NCI-H2081 (cell line): ENCODE measurements at places on chromosomes 1 and 21.

DNA sequence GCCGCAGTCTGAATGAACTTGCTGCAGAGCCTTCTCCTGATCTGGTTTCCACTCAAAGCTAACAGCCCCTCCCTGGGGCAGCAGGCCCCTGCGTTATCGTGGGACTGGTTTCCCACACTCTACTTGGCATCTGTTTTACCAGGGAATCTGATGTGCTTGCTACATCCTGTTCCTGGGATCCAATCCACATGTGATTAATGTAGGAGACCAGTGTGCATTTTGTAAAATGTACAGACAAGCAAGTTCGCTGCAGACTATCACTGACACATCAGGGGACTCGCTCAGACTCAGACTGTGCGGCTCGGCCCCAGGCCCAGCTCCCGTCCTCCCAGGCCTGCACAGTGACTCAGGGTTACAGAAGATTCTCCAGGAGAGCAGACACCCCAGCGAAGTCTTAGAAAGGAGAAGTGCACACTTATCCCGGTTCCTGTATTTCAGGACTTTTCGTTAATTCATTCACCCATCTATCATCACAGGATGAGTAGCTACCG, 340.1 kb downstream of the MATN1 start:
- DNase-seq = no peak

DNA sequence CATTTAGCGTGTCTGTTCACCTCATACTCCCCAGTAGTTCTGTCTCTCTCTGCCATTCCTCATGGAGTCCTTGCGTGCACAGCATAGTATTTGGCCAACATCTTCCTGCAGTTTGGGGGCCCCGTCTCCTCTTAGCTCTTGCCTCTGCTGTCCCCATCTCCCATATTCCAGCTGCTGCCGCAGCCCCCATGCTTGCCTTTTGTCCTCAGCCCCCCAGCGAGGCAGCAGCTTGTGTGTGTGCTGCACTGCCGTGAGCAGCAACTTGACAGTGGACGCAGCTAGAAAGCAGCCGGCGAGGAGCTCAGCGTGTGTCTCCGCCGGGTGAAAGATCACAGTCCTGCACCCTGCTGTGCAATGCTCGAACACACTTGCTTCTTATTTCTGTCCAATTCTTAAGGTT, 164.2 kb upstream of the COL6A1 start:
- no peak for DNase-seq

- DNase-seq = no peak
Measured at GRCh38 chr1:99705385-99705784, 59.5 kb downstream of the PALMD start.

- no peak for DNase-seq
Measured at GRCh38 chr1:233381806-233382205, 54.3 kb downstream of the MAP3K21 start.

GRCh38 chr1:221327954-221328353, 413.9 kb downstream of the DUSP10 start:
- peak; percentile 96 for DNase-seq

DNA sequence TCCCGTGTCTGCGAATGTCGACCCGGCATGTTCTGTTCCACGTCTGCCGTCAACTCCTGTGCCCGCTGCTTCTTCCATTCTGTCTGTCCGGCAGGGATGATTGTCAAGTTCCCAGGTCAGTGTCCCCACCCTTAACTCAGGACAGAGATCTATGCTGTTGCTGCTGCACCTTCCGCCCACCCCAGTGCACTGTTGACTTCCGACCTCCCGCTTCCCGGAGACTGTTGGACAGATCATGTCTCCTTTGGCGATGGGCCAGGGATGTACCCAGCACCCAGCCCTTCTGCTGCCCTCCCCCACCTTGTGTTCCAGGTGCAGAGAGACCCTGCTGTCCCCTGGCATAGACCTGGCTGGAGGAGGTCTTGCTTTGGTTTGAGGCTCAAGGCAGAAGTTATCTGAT, 41.3 kb downstream of the TNFRSF8 start:
- no peak for DNase-seq

DNA sequence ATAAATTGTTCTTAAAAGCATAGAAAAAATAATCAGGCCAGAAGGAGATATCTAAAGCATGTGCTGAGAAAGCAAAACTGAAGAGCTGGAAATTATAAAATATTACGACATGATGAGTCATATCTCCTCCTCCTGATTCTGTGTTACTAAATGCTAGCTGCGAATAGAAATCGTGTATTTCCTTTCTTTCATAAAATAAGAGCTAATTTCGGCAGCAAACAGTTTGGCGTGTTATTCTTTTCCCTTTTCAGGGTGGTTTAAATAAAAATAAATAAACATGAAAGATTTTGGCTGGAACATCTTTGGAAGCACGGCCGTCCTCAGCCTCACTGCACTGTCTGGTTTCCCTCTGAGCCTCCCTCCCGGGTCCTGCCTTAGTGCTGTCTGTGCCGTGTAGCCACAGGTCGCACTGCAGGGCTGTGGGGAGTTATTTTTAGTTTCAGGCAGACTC, 56.0 kb downstream of the ADARB1 start:
- DNase-seq = no peak

GRCh38 chr1:195328102-195328501, 1280.1 kb downstream of the KCNT2 start:
- no peak for DNase-seq

DNA sequence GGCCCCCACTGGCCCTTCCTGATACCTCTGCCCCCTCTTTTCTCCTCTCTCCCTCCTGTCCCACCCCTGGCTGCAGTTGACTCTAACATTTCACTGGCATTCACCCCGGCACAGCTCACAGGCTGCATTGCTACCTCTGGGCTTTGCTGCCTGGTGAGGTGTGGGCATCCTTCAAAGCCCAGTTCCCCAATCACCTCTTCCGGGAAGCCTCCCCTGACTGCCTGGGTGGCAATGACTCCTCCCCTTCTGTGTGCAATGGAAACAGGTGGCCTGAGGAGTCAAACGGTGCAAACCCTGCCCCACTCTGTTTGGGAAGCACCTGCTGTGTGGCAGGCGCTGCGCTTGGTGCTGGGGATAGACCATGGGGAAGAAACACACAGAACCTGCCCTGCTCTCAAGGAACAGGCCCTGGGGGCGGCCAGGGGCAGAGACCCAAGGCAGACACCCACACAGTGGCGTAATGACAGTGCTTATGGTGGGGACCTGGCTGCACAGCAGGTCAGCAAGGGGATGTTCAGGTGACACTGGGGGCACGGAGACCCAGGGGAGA, 39.3 kb upstream of the POFUT2 start:
- no peak for DNase-seq

DNA sequence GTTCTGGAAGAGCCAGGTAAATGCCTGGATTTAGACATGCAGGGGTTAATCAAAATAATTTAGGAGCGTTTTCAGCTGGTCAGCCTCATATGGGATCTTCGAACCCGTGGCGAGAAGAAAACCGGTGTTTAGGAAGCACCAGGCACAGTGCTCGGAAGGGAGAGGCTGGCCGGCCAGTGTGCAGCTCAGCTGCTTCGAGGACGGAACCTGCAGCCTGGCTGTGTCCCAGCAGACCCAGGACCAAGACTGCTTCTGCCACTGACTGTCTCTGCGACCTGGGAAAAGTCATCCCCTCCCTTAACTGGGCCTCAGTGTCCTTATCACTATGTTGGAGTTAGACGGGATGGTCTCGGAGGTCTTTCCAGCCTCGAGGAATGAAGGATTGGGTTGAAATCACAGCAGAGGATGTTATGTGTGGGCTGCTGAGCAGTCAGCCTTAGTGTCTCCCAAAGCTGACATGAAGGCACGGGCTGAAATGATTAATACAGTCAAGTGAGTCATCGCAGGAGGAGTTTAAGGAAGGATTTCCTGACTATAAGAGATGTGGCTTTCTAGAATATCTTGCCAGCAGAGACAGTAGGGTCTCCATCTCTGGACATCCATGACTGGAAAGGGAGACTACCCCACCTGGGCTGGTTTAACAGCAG, 20.8 kb downstream of the PPFIA4 start:
- no peak for DNase-seq

DNA sequence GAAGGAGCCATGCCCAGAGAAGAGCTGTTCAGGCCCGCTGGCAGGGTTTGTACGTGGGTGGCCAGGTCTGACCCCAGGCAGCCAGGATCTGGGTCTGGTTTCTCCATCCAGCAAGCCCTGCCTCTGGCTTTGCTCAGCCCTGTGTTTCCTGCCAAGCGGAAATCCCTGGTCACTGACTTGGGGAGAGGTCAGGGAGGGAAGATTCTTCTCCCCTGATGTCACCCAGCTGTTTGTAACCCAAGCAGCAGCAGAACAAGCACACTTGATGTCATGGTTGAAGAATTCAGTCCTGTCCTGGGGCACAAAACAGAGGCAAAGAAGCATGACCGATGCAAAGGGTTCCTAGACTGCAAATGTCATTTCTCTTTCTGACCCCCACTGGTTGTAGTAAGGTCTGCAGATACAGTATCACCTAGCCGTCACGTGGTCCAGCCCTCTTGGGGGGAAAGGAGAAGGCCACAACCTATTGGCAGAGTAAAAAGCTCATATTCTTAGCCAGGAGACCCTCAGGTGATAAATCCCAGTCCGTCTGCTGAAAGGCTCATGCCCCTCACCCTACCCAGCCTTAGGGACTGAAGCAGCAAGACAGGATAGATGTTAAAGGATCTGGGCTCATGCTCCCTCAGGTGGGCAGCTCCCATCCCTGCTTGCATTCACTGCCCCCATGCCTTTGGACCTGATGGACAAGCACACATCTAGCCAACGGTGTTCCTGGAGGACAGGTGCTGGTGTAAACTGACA, 120.9 kb downstream of the SYT2 start:
- no peak for DNase-seq

GRCh38 chr21:15210235-15210678, 145.5 kb upstream of the NRIP1 start:
- DNase-seq = no peak

DNA sequence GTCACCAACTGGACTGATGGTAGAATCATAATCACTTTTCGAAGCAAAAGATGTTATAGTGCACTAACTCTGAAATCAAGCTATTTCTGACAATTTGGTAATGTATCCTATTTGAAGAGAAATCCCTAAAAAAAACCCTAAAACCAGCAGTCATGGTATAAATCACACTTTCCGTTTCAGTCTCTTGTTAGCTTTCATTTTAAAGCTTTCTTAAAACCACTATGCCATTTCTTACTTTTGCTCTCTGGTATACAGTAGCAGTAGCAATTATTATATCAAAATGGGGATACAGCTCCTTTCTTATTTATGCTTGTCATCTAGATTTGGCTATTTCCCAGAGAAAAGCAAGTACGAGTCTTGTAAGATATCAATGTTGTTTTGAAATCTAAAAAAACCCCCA, 323.3 kb downstream of the KCTD3 start:
- no peak for DNase-seq

DNA sequence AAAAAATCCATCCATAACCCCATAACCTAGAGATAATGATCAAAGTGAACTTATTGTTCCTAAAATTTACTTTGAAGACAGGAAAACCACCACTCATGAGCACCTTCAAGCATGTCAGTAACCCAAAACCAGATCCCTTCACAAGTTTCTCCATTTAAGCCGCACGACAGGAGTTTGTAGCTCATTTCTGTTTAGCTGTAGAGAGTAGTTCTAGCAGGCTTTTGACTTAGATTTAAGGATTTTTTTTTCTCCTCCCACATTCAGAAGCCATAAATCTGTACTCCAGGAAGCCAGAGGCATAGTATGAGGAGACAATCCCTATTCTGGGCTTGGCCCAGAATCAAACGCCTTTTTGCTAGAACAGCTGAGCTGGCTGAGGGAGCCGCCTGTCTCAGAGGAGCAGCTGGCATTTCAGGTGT, 25.6 kb downstream of the TOMM20 start:
- no peak for DNase-seq

DNA sequence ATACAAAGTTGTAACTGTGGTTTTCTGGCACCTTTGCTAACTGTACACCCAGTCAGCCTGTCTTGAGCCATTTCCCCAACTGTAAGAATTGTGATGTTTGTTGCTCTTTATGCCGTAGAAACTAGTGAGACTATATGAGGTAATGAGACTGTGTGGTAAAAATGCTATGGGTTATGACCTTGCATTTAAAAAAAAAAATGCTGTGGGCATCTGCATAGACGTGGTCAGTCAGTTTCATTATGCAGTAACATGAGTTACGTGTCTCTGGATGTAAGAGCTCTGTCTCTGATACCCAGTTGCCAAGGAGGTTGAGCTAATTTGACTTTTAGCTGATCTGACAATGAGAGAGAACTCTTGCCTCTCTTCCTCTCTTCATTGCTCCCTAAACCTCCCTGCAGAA, 80.6 kb upstream of the LAMC2 start:
- no peak for DNase-seq

DNA sequence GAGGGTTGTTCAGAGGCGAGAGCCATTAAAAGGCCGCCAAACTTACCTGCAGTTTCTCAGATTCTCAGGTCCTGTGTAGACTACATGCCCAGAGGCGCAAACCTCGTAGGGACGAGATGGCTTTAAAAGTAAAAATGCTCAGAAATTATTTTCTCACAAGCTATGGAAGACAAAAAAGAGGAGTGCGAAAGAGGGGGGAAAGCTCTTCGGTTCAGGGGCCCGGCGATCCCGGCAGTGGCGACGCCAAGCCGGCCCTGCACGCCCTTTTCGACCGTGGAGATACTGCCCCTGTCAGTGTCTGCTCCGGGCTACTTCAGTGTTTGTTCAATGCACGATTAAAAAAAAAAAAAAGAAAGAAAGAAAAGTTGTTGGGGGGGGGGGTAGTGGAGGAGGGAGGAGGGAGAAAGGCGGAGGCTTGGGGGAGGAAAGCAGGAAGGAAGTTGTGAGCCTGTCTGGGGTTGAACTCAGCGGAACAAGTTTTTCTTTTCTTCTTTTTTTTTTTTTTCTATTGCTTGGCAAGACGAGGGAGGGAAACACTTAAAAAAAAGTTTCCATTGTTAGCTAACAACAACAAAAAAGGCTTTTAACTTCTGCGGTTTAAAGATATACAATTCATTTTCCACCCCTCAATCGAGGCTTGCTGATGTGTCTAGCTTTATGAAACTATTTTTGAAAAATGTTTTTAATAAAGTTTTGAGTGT, at the start of gene ITPKB:
Gene ITPKB (minus strand): TSS at position 288 of the 701 bp plus-strand sequence. CDS start 1,824 bp downstream, outside the sequence.
- peak; percentile 64 for DNase-seq

- DNase-seq = no peak
Measured at GRCh38 chr1:9869831-9870251, 40.2 kb downstream of the CTNNBIP1 start.

- no peak for DNase-seq
Measured at GRCh38 chr1:187551061-187551460, 722.3 kb downstream of the PLA2G4A start.

GRCh38 chr1:175481126-175482070, 262.0 kb downstream of the TNR start:
- peak; percentile 15 for DNase-seq

- no peak for DNase-seq
Measured at GRCh38 chr1:113821916-113822315, 9.6 kb upstream of the RSBN1 start.
